Activated T-cell treated with anti-CD3 and anti-CD28 coated beads, Interleukin-2, amount 50 U/mL, for 72 hours (primary cell): ENCODE measurements at places on chromosomes 7 and 10. TPM values are rescaled to one million over a fixed set of nuclear protein-coding genes. Genes with fewer than 3 reads are reported as not detected.

The ZNF804B gene
- not detected for total RNA-seq

The PDE6C gene
- total RNA-seq = not detected

The GARIN1A gene
- 2.6 TPM for total RNA-seq

DNA sequence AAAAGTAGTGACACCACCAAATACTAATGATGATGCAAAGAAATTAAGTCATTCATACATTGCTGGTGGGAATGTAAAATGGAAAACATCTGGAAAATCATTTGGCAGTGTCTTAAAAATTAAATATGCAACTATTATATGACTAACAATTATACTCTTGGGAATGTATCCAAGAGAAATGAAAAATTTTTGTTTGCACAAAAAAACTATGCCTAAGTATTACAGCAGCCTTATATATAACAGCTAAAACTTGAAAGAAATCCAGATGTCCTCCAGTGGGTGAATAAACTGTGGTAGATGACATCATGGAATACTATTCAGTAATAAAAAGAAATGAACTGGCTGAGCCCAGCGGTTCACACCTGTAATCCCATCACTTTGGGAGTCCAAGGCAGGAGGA lies 132.0 kb downstream of the NEBL start:
- DNase-seq = no peak
